NCI-H1092 treated with DMSO at 0.1 percent for 48 hours (cell line): ENCODE measurements at places on chromosomes 6 and 20.

DNA sequence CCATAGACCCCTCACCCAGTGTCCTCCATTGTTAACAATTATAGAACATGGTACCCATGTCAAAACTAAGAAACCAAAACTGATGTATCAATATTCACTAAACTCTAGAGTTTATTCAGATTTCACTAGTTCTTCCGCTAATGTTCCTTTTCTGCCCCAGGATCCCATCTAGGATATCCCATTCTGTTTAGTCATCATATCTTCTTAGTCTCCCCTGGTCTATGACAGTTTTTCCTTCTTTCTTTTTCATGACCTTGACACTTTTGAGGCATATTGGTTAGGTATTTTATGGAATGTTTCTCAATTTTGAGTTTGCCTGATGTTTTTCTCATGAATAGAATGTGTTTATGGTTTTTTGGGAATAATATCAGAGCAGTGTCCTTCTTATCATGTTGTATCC lies 146.7 kb downstream of the SCML4 start:
- no peak for DNase-seq

DNA sequence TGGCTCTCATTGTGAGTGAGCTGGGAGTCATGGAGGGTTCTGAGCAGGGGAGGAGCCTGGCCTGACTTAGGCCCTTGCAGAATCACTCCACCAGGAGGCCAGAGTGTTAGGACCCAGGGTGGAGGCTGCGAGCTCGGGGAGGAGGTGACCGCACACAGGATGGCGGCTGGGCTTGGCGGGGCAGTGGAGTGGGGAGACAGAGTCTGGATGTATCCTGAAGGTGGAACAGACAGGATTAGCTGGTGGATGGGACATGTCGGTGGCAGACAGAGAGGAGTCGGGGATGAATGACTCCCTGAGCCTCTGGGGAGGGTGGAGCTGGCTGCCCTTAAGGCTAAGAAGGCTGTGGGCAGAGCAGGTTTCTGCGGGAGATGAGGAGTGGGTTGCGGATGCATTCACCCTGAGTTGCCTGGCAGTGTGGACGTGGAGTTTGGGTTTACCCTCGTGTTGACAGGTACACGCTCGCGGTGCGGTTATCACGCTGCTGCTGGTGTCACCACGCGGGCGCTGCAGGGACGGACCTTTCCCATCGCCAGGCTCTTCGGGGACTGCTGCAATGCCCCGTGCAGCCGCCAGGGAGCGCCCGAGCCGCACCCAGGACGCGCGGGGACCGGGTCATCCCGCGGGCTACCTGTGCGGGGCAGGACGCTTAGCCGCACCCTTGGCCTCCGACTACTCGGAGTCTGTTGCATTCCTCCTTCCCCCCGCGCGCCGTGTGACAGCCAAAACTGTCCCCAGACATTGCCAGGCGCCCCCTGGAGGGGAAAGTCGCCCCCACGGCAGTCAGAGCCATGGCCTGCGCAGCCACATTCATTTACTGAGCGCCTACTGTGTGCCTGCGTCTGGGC lies 43.0 kb upstream of the PTGIS start:
- peak; percentile 66 for DNase-seq

DNA sequence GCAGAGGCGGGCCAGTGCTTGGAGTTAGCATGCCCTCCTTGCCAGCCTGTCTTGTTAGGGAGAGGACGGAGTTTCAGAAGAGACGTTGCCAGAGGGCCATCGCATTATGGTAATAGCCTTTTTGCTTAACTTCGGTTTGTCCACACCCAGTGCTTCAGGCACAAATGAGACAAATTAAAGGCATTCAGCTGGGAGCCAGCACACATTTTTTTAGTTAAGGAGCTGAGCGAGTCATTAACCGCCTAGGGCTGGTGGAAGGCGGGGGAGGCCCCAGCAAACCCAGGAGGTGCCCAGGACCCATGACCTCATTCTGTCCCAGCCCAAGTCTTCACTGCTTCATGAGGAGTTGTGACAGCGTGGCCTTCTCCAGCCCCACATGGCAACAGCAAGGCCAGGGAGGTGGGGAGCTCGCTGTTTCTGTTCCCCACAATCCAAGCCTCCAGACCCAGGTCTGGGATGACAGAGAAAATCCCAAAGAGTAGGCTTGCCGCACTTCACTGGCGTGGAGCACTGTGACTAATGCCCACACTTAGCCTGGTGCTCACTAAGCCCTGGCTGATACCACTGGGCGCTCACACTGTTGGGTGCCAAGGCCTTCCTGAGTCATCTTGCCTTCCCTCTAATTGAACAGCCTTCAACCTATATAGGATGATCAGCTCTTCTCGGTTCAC lies 237.1 kb downstream of the ANKRD60 start:
- no peak for DNase-seq

- no peak for DNase-seq
Observed at GRCh38 chr20:34305333-34306230, 2.4 kb upstream of the AHCY start.

- DNase-seq: peak; percentile 50
Observed at GRCh38 chr20:13995841-13996240, 525 bp downstream of the MACROD2 start.

DNA sequence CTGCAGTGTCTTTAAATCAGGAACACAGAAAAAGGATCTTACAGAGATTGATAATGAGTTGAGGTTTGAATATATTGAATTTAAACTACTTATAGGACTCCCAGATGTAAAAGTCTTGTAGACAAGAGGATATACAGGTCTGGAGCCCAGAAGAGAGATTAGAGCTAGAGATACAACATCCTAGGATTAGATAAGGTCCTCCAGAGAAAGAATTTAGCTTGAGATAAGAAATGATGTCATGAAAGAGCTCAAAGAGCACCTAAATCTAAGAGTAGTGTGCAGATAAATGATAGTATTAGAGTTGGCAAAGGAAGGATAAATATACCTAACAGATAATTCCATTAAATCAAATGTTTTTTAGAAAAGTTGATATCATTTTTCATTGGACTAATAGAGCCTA lies 23.9 kb downstream of the EPM2A start:
- no peak for DNase-seq

DNA sequence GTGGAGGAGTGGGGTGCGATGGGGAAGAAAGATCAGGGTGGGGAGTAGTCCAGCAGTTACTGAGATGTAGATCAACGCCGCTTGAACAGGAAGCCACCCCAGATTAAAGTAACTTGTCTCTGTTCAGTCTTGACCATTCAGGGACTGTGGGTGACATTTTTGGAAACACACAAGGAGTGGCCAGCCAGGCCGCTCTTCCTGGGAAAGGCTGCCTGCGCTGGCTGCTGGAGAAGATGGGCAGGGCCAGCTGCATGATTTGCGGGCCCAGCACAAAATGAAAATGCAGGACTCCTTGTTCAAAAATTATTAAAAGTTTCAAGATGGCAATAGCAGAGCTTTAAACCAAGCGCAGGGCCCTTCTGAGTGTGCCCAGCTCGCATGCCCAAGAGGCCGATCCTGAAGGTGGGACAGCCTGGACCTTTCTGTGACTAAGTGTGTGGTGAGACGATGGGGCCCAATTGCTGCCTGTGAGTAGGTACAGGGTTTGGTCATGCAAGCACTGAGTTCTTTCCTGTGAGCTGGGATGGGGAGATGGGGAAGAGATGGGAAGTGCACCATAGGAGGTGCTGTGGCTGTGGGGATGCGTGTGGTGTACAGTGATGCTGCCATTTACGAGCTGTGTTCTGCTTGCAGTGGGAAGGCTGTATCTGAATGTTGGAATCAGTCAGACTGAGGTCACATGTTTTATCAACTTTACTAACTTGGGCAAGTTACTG lies 51.3 kb downstream of the DAAM2 start:
- no peak for DNase-seq

DNA sequence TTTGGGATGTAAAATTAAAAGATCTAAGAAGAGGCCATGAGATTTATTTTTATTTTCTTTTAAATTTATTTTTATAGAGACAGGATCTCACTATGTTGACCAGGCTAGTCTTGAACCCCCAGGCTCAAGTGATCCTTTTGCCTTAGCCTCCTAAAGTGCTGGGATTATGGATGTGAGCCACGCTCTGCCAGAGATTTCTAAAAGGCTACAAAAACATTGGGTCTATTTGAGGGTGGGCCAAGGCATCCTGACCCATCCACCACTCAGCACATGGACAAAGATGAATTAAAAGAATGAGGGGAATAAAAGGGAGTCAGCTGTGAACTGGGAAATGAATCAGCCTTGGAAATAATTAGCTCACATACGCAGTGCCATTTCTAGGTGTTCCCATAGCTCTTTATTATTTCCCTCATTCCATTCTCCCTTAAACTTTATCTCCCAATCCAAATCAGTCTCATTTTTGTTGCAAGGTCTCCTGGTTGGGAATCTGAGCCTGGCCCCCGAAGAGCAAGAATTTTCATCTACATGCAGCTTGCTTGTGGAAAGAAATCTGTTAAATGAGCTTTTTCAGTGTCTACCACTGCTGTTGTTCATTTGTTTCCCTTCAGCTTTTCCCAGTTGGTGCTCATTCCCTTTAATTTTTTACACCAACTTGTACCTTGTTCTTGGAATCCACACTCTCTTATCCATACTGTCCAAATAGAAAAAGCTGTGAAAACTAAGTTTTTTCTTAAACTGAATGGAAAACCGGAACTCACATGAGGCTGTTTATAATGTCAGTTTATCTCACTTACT lies 66.9 kb downstream of the MKKS start:
- no peak for DNase-seq

DNA sequence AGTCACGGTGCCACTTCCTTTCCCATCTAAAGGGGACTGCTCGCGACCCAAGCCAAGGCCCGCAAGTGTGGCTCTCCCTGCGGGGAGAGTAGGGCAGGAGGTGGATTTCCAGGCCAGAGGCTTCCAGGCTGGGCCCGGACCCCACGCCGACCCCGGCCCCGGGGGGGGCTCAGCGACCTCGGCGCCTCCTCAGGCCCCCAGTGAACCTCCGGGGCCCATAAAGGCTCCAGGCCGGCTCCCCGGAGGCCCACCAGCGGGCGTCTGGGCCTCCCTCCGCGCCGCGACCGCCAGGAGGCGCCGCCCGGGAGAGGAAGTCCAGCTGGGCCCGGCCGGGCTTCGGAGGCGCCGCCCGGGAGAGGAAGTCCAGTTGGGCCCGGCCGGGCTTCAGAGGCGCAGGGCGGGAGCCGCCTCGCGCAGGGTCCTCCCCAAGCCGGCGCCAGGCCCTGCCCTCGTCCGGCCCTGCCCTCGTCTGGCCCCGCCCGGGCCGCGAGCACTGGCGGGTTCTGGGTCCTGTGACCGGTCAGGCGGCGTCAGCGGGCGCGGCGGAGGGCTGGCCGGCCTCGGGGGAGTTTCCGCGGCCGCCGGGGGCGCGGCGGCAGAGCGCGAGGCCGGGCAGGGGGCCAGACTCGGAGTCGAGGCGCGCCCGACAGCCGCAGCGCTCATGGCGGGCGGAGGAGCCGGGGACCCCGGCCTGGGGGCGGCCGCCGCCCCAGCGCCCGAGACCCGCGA lies at the start of gene RAB32:
Gene RAB32, plus strand, starts transcription at position 623 of the 729 bp plus-strand sequence. Its CDS starts 39 bp downstream, at position 662.
- DNase-seq: no peak

DNA sequence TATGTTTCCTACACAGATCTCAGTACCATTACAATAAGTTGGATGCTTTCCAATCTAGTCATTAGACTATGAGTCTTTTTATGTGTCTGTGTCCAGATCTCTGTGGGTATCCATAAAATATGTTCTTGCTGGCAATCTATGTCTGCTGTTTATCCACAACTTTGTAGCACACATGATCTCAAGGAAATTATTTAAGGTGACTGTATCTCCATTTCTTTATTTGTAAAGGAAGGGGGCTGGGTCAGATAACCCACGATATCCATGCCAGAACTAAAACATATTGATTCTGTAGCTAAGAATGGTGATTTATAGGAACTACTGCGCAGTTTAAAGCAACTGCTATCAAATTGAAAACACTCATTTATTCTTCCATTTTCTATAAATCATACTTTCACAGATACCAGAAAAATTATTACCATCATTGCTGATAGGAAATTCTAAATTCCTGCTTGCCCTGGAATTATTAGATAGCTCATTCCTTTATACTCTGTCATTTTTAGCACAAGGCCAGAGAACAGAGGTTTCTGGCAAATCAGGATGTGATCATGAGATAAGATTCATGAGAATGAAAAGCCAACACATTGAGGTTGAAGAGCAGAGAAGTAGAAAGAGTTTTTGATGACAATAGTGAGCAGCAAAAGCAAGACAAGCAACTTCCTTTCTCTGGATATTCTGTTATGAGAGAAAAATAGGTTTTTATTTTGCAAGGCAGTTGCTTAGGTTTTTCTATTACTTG lies 851.4 kb upstream of the CITED2 start:
- peak; percentile 3 for DNase-seq

- no peak for DNase-seq
Observed at GRCh38 chr20:38197217-38197616, 32.1 kb upstream of the TGM2 start.

- DNase-seq: no peak
Observed at GRCh38 chr6:47335466-47335865, 25.8 kb upstream of the TNFRSF21 start.

DNA sequence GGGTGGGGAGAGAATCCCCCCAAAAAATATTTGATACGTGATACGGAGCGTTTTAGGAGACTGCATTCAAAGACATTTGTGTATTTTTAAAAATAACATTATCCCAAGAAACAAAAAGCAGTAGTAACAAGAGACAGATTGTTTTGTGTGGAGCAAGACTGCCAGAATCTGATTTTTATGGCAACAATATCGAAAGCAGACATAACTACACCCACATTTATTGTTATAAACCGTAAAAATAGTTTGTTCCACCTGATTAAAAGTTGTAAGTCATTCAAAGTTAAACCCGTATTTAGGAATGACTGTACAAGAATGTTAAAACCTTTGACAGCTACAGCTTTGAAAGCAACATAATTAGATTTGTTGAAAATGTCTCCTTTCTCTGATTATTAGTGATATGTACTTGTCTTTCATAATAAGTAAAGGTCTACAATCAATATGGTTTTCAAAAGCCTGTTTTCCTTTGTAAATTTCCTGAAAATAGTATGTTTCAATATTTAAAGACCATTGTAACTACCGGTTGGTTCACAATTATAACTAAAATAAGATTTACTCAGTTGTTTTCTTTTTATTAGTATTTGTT lies 2.7 kb downstream of the EYA4 start:
- DNase-seq: peak; percentile 37

GRCh38 chr20:14454296-14454695 lies 116.9 kb upstream of the FLRT3 start:
- DNase-seq: no peak

DNA sequence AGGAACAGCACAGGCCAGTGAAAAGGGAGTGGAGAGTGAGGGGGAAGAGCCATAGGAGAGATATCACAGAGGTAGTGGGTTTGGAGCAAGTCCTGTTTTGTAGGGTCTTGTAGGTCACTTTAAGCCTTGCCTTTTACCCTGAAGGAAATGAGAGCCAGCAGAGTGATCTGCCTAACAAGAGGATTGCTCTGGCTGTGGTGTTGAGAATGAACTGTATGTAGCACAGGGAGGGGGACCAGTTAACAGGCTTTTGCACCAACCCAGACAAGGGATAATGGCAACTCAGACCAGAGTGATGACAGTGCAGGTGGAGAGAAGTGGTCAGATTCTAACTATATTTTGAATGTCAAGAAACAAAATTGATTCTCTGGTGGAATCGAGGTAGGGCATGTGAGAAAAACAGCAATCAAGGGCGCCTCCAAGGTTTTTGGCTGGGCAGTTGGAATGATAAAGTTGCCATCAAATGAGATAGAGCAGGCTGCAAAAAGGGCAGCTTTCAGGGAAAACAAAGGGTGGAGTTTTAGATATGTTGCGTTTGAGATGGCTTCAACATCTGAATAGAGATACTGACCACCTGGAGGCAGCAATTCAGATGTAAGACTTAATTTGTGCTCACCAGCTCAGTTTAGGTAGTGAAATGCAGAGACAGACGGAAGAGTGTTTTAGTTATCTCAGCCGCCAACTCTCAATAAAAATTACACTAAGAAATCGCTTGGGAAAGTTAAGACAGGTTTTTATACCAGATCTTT lies 134.4 kb upstream of the BTBD3 start:
- no peak for DNase-seq
